ENCODE measurements at places on chromosomes 3 and 15.
A peak's percentile ranks its signal among the peaks of the same experiment; 100 is the strongest.

DNA sequence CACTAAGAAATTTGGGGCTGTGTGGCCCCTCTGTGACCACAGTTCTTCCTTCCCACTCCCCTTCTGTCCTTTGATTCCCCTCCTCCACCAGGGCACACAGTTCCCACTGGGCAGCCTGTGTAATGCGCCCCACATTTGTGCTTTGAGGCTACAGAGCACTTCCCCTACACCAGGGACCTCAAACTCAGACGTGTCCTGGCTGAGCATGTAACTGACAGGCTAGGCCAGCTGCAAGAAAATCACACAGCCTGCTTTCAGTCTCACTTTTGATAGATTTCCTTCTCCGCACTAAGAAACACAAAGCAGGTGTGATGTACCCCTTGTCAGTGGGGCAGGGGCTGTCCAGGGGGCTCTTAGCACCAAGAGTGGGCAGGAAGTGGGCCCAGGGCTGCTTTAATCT is 29.6 kb downstream of the PRKCD start:
- DNase-seq: no peak

GRCh38 chr15:50057905-50058639 is 61.0 kb downstream of the ATP8B4 start:
- DNase-seq: no peak

GRCh38 chr3:99974989-99975388 is 139.3 kb downstream of the FILIP1L start:
- no peak for DNase-seq

- DNase-seq: no peak
Observed at GRCh38 chr3:53888232-53888631, 3.4 kb downstream of the SELENOK start.

- DNase-seq: no peak
Observed at GRCh38 chr3:134857776-134858362, 62.8 kb downstream of the EPHB1 start.

- no peak for DNase-seq
Observed at GRCh38 chr15:40852529-40852928, 8.7 kb downstream of the SPINT1 start.

- DNase-seq: no peak
Observed at GRCh38 chr3:154568064-154568463, 138.1 kb upstream of the GPR149 start.

GRCh38 chr3:34890247-34890646 is 749.1 kb upstream of the ARPP21 start:
- no peak for DNase-seq

- DNase-seq: no peak
Observed at GRCh38 chr15:76996526-76997401, 1.8 kb downstream of the PSTPIP1 start.

- no peak for DNase-seq
Observed at GRCh38 chr3:144175644-144176425, 204.2 kb downstream of the DIPK2A start.

GRCh38 chr3:133930341-133930933 is 34.8 kb upstream of the RAB6B start:
- DNase-seq: peak; percentile 16

GRCh38 chr3:61847784-61848462 is 286.6 kb downstream of the PTPRG start:
- peak; percentile 81 for DNase-seq

DNA sequence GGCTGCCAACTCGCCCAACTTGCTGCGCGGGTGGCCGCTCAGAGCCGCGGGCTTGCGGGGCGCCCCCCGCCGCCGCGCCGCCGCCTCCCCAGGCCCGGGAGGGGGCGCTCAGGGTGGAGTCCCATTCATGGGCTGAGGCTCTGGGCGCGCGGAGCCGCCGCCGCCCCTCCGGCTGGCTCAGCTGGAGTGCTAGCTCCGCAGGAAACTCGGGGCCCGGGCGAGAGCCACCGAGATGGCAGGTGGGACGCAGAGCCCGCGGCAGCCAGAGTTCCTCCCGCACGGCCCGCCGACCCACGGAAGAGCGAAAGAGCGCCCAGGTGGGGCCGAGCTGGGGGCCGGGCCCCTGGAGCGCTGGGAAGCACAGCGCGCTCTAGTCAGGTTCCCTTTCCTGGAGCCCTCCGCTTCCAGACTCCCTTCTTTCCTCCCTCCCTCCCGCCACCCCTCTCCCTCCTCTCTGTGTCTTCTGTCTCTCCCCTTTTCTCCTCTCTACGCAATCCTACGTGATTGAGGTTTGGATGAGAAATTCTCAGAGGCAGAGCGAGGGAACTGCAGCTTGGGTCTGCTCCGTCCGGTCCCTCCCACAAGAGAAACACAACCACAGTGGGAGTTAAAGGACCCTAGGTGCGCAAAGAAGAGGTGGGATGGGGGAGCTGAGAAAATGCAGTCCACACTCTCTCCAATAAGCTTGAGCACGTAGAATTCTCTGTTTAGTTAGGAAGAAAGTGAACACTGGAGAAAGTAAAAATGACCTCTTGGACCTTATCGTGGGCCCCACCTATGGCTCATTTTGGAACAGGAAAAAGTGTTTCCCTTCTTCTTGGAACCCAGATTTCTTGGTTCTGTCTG is 317.3 kb downstream of the FGF12 start:
- DNase-seq: no peak

GRCh38 chr15:27867861-27868260 is 231.3 kb downstream of the OCA2 start:
- DNase-seq: no peak

DNA sequence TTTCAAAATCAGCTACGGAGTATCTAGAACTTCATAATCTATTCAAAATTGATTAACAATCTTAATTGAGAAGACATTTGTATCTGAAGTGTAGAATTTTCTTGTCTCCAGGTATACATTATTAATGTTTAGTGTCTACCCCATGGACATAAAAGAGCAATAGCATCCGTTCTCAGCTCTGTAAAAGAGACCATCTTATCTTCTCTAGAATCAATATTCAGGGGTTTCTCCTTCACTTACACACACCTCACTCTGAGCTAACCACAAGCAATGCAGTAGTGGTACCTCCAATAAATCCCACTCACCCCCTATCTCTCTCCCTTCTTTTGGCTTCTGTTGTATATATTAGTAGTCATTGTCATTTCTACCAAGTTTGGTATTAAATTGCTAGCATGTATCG is 16.2 kb downstream of the MBNL1 start:
- no peak for DNase-seq

- peak; percentile 73 for DNase-seq
Observed at GRCh38 chr3:11001020-11001657, 8.6 kb downstream of the SLC6A1 start.

- peak; percentile 42 for DNase-seq
Observed at GRCh38 chr3:134650431-134651346, at the start of gene KY. Gene KY (minus strand): TSS chr3:134651022. CDS start chr3:134650960, 62 bp downstream.
